Endothelial cell (in vitro differentiated cells): ENCODE measurements at places on chromosomes 4 and X. TPM values are rescaled to one million over a fixed set of nuclear protein-coding genes. Genes with fewer than 3 reads are reported as not detected.
A peak's percentile ranks its signal among the peaks of the same experiment; 100 is the strongest.

GRCh38 chrX:111129921-111130320 lies 33.9 kb downstream of the PAK3 start:
- no peak for DNase-seq

- no peak for DNase-seq
Observed at GRCh38 chr4:109440948-109441347, 7.3 kb downstream of the SEC24B start.

DNA sequence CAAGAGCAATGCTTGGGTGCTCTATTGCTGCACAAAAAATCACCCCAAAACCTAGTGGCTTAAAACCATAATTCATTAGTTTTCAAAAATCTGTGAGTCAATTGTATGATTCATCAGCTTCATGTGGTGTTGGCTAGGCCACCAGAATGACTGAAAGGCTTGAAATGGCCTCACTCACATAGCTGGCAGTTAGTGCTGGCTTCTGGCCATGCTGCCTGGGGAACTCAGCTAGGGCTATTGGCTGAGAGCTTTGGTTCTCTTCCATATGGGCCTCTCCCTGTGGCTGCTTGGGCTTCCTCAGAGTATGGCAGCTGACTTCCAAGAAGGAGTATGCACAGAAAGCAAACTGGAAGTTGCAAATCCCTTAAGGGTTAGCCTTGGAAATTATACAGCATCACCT lies 3.1 kb upstream of the MTMR1 start:
- no peak for DNase-seq

DNA sequence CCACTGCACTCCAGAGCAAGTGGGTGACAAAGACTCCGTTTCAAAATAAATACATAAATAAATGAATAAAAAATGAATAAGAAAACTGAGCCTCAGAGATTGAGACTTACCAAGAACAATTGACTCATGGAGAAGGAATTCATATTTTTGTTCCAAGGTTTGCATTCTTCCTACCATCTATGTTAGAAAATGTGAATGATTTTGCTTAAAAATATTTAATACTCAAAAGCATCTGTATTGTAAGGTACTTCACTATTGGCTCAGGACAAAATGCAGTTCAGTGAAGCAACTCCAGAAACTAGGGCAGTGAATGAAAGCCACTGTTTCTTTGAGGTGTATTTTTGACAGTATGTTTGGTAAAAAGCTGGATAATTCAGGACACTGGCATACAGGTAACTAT lies 54.1 kb downstream of the XAGE2 start:
- no peak for DNase-seq

DNA sequence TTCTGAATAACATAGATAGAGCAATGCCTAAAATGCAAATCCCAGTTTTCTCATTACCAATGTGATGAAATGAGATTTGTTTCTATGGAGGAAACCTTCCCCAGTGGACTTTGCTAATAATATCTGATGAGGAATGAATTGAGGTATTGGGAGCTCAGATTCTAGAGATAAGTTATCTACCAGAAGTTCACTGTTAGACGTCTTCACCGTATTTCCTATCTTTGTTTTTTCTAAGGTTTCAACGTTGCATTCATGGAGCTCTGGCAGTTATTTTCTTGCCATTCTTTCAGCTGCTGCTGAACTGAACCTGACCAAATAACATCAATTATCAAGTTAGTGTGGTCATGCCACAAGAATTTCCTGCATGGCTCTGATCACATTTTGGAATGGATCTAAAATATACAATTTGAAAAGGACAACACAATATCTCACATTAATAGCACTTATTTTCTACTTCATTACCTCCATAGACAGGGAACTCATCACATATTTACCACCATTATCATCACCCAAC lies 511.8 kb upstream of the LCORL start:
- no peak for DNase-seq

DNA sequence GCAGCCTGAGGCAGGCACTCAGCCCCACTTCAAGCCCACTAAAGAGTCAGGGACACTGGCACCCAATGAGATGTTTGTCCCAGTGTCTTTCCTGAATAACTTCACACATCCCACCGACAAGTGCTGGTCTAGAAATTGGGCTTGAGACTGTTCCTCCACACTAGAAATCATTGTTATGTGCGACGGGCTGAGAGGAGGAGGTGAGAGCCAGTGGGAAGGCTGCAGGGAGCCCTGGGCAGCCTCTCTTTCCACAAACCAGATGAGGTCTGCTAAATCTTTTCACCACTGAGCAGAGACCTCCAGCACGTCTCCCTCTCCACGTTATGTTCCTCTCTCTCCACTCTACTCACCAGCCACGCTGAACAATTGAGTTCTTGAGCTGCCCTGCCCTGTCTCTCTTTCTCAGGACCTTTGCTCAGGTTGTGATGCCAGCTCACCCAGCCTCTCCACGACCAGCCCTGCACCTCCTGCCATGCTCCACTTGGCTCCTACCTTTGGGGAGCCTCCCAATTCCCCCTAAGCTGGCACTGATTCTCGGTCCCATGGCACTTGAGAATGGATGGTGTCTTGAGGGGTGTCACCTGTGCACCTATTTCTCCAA lies 8.4 kb downstream of the SCD5 start:
- DNase-seq: no peak

GRCh38 chr4:186688150-186688943 lies 35.3 kb downstream of the FAT1 start:
- no peak for DNase-seq

- no peak for DNase-seq
Observed at GRCh38 chr4:11152684-11153083, 276.0 kb downstream of the HS3ST1 start.

DNA sequence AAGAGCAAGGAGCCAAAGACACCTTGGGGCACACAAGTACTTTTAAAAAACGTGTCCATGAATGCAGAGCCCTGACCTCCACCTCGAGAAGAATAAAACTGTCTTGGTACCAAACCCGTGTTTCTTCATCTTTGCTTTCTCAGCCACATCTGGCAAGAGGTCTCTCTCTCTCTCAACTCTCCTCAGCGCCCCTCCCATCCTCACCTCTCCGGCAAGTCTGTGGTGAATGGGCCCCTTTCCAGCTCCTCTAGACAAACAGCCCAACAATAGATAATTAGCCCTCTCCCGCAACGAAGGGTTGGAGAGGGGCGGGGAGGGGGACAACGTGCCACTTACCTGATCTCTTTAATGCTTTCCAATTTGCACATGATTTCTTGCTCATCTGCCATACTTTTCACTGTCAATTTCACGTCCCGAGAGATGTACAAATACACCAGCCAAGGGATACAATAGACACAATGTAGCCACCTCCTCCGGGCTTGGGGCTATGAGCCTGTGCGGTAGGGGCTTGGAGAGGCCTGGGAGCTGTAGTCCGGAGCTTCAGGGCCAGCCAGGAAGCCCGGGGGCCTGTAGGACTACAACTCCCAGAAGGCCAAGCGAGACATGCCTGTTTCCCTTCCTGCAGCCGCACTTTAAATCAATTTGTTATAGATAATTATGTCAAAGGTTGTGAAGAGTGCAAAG lies at the start of gene ZC4H2:
Gene ZC4H2 (minus strand): TSS at position 462 of the 684 bp plus-strand sequence. CDS start 73 bp downstream, at position 389.
- DNase-seq: peak; percentile 59

GRCh38 chrX:34381241-34381640 lies 249.1 kb upstream of the FAM47A start:
- no peak for DNase-seq

DNA sequence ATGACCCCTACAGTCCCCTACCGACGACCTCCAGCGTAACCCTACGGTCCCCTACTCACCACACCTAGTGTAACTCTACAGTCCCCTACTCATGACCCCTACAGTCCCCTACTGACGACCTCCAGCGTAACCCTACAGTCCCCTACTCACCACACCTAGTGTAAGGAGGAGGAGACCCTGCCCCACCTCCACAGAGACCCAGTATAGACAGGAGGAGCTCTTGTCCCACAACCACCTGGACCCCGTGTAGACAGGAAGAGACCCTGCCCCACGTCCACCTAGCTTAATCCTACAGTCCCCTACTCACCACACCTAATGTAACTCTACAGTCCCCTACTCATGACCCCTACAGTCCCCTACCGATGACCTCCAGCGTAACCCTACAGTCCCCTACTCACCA lies 26.9 kb downstream of the CSF2RA start:
- DNase-seq: no peak

DNA sequence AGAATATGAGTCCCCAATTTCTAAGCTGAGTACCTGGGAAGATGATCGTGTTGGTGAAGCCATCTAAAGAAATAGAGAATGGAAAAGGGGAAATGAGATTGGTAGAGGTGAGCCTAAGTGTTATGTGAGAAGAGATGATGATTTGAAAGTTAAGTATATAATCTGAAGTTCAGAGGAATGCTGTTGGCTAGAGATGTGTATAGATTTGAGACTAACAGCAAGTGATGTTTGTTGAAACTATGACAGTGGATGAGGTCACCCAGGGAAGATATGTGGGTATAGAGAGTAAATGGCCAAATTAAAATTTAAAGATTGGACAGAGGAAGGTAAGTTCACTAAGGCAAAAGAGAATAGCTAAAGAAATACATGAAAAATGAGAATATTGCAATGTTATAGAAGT lies 324.2 kb downstream of the MAPK10 start:
- DNase-seq: no peak

- DNase-seq: no peak
Observed at GRCh38 chrX:21757960-21758359, at the start of gene SMPX. Gene SMPX, minus strand, starts transcription at chrX:21758116. Its CDS starts 3,826 bp downstream, at chrX:21754290.

DNA sequence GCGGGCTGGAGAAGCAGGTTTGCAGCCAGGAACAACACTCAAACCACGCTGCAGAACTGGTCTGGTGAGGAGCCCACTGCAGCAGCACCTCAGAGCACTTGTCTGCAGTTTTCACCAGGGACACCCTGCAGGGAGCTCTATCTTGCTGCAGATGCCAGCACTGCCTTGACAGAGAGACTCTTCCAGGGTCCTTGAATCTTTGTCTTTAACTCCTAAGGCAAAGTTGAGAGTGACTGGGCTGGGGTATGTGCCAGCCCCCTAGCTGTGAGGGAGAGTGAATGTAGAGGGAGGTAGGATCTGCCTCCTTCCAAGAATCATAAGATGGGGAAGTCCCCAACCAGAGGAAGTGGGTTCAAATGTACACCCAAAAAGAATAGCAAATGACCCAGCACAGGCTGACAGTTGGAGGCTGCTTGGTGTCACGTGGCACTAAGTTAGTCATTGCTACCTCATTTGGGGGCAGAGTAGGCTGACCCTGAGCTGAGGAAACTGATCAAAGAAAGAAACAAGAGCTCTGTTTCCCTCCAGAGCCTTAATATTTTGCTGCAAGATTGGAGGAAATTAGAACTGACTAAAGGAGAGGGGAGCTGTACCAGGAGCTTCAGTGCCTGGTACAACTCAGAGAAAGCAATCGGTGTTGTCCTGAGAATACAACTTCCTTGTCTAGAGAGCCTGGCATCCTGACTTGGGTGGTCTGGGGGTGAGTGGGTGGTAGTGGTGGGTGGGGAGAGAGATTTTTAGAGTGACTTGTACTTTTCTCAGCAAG lies 28.2 kb upstream of the HUWE1 start:
- DNase-seq: no peak

- no peak for DNase-seq
Observed at GRCh38 chrX:11287505-11287904, 5.7 kb upstream of the AMELX start.

DNA sequence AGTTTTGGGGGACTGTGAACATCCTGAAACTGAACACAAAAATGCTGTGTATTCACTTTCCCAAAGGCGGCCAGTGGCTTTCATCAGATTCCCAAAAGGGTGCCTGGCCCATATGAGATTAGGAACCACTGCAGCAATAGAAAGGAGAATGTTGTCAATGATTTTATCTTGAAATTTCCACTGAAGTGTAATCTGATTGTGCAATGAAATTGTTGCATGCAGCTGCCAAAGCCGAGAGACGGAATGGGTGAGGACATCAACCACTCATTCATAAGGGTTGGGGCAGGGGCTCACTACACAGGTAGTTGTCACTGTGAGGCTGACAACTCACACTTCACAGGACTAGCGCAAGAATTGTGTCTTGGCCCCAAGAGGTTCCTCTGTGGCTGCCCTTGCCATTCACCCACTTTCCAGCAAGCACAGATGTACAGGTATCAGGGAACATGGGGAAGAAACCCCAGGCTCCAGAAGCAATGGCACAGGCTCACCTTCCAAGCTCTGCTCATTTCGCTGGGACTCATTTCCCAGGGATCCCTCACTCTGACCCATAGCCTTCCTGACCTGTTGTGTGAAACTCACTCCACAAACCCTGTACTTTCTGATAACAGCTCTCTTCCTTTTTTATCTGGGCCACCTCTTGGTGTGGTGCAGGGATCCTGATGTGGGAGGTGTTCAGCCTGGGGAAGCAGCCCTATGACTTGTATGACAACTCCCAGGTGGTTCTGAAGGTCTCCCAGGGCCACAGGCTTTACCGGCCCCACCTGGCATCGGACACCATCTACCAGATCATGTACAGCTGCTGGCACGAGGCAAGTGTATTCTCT lies 48.8 kb downstream of the BMX start:
- DNase-seq: no peak

DNA sequence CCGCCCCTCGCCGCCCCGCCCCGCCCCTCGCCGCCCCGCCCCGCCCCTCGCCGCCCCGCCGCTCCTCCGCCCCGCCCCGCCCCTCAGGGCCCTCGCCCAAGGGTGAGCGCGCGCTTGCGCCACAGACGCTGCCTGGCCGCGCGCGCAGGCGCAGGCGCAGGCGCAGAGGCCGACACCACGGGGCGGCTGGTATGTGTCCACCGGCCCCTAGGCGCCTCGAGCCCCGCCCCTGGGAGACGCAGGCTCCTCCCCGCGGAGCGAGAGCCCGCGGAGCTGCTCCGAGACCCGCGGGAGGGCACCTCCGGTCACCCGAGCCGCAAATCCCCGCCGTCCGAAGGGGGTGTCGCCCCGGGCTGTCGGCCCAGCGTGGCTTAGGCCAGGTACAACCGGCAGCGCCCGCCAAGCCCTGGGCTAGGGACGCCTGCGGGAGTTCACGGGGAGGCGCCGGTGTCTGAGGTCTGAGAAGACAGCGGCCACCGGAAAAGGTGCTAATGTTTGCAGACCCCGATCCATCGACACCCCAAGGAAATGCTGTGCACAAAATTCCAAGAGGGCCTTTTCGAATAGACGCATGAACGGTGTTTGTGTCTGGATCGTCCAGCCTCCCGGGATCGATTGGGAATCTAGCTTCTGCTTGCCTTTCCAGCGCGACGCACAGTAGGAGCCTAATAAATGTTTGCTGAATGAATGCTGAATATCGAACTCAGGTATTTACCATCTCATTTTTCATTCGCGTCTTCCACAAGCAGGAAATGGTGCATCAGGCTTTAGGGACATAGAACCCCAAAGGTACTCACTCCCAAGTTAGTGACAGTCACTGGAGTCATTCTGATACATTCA lies 473 bp upstream of the CCNQ start:
- peak; percentile 80 for DNase-seq

- DNase-seq: no peak
Observed at GRCh38 chr4:163833669-163834068, 339.2 kb downstream of the TMA16 start.

DNA sequence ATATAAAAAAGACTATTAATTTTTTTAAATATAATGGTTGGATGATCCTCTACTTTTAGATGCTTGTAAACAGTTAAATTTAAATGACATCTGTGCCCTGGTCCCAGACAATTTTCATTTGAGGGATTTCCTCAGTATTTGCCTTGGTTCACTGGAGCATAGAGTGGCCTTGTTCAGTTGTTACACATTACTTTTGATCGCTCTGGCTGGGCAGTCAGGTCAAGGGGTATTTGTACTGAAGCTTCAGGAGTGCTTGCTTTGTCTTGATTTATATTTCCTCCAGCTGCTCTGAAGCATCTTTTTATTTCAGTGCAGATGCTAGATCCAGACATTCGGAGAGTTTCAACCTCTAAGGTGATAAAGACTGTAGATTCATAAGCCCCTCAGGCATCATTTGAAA lies 50.0 kb downstream of the COMMD8 start:
- DNase-seq: no peak

CLDN2 gene
- not detected for total RNA-seq

CPZ gene
- 0.90 TPM for total RNA-seq

NUP62CL gene
- total RNA-seq: 9.3 TPM

ZDHHC15 gene
- total RNA-seq: 3.7 TPM

RTL5 gene
- total RNA-seq: 8.5 TPM

TENT5D gene
- not detected for total RNA-seq
